Lower lobe of right lung (tissue), 2 donors: ENCODE measurements at places on chromosomes 1 and 21.

DNA sequence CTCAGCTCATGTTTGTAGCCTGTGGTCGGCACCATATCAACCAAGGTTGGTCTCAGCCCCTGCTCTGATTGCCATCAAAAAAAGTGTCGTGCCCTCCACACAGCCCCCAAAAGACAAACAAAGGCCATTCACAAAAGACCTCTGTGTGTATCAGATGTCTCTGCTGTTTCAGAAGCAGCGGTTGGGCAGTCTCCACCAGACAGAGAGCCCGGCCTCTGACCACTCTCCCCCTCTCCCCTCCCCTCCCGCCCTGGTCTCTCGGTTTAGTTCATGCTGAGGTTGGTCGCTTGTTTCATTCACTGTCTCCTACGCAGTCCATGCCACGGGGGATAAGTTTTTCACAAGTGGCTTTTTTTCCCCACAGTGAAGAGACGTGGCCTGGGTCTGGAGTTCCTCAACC lies 27.1 kb downstream of the ACTA1 start:
- no peak for DNase-seq

DNA sequence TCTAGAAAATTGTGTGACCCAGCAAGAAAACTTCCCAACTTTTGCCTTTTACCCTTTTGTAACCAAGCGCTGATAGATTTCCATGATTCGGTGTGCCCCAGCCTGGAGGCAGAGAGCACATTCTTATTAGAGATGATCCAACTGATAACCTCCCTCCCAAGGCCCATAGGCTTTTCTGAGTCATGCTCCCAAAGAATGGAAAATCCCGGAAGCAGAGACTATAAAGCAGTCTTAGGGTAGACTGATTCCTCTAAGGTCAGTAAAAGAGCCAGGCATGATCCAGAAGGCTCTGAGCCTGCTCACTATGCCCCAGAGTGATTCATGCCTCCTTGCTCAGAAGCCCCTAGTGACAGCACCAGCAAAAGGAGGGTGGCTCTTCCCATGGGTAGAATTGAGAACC lies 4.3 kb downstream of the CAMK1G start:
- no peak for DNase-seq

GRCh38 chr1:100469578-100469977 lies 68.4 kb upstream of the GPR88 start:
- no peak for DNase-seq

DNA sequence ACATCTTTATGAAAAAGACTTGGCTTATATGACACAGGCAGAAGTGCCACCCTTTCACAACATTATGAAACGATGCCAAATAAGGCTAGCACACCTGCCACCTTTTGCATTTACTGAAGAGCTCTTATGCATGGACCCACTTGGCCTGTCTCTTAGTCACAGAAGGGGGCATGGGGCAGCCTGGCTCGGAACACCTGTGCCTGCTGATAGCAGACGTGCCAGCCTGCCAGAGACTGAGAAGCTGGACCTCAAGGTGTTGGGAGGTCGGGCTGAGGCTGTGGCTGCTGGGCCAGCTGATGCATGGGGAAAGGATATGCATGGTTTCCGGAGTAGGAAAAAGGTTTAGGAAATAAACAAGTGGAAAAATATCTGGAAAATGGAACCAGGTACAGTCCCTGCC lies 21.5 kb downstream of the RCAN1 start:
- no peak for DNase-seq
